ENCODE measurements at places on chromosomes 3 and 15.

DNA sequence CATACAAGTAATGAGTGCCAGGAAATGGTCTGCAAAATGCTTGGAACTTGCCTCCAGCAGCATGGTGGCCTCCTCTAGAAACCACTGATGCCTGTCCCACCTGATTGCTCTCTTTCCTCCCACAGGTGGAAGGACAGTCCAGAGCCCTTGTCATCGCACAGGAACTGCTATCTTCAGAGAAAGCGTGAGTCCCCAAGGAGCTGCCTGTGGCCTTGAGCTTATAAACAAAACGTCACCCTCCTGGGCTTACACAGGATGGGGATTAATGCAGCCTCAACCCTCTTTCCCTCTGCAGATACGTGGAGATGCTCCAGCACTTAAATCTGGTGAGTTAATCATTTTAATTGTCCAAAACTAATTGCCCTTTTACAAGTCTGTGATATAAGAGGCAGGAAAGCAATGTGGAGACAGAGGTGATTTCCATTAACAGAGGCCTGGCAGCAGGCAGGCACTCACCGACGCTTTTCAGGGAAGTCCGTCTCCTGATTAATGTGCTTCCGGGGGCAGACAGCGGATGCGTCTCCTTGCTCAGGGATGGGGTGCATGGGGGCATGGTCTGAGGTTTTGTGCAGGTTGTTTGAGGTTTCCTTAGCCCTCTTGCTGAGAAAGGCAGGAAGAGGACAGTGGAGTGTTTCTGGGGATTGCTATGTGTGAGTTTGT, 61.8 kb downstream of the FGD5 start:
- DNase-seq, result no peak

GRCh38 chr15:70442616-70443321, 320.6 kb downstream of the UACA start:
- no peak for DNase-seq

DNA sequence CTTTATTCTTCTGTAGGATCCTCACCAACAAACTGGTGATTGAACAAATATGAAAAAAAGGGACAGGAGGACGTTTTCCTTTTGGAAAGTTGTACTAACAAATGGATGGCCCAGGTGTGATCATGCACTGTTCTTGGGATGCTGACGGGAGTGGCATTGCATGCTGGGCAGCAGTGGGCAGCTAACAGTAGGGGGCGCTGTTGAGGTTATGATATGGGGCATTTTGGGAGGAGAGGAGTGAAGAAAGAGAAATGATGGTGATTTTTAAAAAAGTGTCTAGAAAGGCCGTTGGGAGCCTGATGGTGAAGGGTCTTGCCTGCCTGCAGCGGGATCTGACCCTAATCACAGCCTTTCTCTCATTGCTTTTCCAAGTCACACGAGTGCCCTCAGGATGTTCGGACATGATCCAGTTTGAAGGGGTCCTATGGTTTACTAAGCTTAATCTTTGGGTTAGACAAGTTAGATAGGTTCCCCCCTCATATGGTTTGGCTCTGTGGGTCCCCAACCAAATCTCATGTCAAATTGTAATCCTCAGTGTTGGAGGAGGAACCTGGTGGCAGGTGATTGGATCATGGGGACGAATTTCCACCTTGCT, 46.2 kb upstream of the PRTG start:
- DNase-seq, result no peak

DNA sequence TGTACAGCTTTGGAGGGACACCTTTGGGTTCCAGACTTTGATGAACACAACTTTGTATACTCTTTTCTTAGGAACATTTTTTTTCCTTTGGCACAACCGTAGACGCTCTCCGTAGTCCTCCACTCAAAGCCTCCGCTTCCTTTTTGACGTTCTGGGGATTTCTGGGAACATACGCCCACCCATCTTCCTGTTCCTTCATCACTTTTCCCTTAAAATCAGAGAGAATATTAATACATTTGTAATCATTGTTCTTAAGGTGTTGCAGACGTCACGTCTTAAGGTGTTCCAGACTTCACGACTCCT, 405 bp upstream of the SPG21 start:
- DNase-seq, result no peak

DNA sequence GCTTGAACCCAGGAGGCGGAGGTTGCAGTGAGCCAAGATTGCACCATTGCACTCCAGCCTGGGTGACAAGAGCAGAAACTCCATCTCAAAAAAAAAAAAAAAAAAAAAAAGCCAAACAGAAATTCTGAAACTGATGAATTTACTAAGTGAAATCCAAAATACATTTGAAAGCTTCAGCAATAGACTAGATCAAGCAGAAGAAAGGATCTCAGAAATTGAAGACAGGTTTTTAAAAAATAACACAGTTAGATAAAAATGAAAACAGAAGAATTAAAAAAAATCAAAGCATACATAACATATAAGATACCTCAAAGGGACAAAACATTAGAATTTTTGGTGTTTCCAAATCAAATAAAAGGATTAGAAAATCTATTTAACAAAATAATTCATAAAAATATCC, 114.4 kb downstream of the TP63 start:
- DNase-seq, result no peak

- no peak for DNase-seq
These were observed 12.8 kb downstream of the PPCDC start for GRCh38 chr15:75036212-75036616.

GRCh38 chr3:65252266-65252665, 564.5 kb upstream of the ADAMTS9 start:
- DNase-seq, result no peak

DNA sequence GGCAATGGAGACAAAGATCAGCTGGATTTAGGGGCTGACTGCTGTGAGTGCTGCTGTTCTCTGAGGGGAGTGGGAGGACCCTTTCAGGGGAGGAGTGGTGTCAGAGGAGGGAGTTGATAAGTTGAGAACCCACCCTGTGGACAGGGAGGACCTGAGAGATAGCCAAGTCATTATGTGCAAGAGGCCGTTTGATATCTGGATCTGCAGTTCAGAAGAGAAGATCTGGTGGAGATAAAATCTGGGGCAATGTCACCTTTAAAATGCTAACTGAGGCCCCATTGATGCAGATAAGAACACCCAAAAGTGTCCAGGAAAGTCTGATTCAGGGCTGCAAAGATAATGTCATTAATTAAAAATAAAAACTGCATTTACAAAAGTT, 256.1 kb upstream of the HES1 start:
- DNase-seq, result no peak

DNA sequence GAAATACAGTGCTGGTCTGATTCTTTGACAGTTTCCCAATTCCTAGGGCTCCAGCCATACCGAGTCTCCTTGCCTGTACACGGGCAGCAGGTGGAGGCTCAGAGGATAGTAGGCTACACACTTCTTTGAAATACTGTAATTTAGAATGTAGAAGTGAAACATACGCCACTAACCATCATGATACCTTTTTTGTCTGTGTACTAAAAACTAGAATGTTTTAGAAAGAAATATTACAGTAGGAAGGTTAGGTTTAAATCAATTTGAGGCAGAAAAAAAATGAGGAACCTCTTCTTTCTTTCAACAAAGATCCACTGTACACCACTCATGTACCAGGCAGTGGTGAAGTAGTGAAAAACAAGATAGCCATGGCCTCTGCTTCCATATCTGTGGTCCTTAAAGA, 354.7 kb downstream of the MCTP2 start:
- DNase-seq, result no peak

DNA sequence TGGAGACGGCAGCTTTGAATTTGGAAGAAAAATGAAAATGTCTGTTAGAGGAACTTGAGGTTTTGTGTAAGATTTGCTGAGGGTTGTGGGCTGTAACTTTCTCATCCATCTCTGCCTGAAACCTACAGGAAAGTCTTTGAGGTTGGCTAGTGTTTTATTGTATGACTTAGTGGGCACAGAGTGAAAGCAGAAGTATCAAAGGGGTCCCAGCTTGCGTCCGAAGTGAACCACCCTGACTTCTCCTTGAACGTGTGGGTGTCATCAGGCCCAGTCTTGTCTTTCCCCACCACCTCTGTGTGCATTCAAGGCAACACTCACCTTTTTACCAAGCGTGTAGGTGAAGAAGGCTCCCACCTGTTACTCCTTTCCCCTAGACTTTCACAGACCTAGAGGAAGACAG, 682.1 kb upstream of the CFAP20DC start:
- DNase-seq, result no peak

- DNase-seq, result no peak
These were observed 9.1 kb downstream of the ANPEP start for GRCh38 chr15:89805241-89806209.

DNA sequence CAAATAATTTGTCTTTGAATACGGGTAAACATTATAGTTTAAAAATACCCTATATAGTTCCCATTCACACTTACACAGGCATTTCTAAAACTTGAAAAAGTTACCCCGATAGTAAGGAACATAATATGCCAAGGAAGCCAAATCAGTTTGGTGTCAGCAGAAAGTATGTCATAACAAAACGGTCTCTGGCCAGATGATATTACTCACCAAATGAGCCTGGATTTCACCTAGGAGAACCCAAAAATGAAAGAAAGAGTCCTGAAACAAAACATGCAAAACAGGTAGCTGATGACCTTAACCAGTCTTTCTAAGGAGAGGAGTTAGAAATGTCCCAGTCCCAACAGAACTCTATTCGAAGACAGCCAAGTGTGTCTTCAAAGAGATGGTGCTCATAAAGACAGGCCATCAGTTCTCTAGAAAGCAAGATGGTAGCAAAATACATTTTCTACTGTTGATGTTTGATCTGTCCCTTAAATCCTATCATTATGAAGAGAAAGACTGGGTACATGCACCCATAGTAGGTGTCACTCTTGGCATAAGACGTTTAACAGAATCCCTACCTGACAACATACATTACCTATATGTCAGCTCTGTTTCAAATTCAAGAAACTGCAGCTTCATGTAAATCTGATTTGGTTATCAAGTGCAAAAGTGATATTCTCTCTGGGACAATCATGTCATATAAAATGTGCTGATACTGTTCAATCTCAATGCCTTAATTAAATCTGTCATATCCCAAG, 942.5 kb downstream of the ROBO1 start:
- DNase-seq, result no peak

GRCh38 chr3:23376516-23377248, 173.6 kb downstream of the UBE2E2 start:
- DNase-seq, result no peak

DNA sequence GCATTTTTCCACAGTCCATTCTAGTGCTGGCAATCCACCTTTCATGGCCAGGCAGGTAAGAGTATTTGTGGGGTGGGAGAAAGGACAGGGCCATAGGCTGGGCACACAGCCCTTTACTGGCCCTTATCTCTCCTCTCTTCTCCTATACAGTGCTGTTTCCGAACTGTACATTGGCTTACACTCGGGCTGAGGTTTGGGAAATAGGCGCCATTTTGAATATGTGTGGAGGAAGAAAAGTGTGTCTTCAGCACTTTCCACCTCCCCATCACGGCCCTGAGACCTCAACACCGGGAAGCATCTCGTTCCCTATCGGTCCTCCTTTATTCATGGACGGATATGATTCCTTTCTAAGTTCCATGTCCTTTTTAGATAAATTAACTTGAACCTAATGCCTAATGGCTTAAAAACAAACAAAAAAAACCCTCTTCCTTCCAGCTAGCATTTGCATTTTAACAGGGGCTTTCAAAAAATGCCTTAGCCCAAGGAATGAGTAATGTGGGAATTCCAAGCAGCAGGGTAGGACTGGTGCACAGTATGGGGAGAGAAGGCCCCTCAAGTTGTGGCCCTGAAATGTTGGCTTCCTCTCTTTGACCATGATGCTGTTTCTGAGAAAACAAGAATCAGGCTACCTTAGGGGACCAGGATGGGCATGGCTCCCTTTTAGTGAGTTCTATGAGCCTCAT, 24.5 kb downstream of the CD86 start:
- DNase-seq, result no peak

GRCh38 chr3:176174060-176174459, 1023.2 kb downstream of the TBL1XR1 start:
- no peak for DNase-seq

DNA sequence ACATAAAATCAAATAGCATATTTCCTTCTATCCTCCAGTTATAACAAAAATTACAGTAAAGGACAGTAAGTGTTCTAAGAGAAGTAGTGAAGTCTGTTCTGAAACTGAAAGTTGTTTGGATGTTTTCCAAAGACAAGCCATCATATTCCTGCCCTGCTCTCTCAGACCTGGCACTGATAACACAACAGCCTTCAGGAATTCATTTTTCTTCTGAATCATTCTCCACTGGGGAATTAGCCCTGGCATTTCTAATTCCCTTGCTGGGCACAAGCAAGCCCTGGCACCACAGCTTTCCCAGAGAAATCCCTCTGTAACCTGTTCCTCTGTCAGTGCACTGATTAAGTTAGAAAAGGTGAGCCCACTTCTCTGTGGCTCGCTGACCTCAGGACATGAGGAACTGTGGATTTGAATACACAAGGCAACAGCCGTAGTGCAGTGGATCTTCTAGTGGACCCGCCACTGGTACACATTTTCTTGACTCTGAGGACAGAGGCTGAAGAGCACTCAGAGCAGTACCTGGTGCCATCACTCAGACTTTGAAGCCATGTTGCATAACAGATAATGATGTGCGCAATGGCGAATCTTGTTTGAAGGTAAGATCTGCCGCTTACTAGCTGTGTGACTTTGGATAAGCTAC, 61.6 kb downstream of the WWTR1 start:
- DNase-seq, result no peak

DNA sequence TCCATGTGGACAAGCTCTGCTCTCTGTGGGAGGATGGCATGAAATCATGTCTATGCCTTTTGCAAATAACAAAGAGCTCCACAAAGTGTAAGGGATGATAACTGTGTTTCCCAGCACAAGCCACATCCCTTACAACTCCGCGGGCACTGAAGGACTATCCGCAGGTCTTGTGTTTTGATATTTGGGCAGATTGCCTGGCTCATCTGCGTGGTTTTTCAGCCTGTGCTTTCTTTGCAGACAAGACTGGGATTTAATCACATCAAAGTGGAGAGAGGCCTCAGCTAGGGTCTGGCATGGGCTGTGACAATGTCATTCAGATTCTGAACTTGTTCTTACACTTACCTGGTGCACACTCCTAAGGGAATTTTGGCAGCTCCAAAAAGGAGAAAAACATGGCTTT, 30.2 kb upstream of the CA12 start:
- DNase-seq, result no peak

- no peak for DNase-seq
These were observed 112.1 kb upstream of the MB21D2 start for GRCh38 chr3:193029800-193030199.

GRCh38 chr3:59839283-59839682, 789.5 kb upstream of the CFAP20DC start:
- DNase-seq, result no peak

DNA sequence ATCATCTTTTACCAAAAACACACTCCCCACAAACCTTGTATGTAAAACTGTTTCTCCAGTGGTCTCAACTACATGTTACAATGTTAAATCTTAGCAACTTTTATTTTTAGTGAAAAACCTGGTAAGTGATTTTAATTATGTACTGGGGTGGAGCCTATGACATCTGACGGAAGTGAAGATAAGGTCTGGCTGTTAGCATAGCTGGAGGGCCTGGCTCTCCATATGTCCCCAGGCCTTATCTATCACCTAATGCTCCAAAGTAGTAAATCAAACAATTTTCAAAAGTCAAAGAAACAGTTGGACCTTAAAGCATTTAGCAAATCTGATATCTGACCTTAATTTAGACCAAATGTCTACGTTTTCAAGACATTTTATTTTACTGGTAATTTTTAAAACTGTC, 173.6 kb upstream of the SMAD3 start:
- no peak for DNase-seq

All from C1 segment of cervical spinal cord (tissue), 14 donors.